ENCODE measurements at places on chromosomes 2 and 18.
A peak's percentile ranks its signal among the peaks of the same experiment; 100 is the strongest.

- DNase-seq: no peak
Observed at GRCh38 chr2:60292242-60292641, 261.2 kb downstream of the BCL11A start.

DNA sequence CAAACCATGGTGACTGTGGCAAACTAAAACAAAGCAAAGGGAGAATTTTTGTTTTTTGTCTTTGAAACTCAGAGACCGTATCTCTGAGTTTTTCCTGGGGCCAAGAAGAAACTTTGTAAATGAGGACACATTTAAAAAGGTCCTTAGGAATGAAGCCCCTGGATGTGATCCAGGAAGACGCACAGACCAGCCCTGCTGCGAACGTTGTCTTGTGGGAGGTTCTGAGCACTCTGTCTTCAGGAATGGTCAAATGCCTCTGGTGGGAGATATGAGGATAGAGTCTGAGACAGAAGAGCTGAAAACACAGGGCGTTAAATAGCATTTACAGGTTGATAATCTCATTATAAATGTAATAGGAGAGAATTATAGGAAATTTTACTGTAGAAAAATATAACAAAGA is 893.5 kb upstream of the KLHL29 start:
- DNase-seq: no peak

- DNase-seq: no peak
Observed at GRCh38 chr18:41789001-41789400, 166.0 kb upstream of the PIK3C3 start.

DNA sequence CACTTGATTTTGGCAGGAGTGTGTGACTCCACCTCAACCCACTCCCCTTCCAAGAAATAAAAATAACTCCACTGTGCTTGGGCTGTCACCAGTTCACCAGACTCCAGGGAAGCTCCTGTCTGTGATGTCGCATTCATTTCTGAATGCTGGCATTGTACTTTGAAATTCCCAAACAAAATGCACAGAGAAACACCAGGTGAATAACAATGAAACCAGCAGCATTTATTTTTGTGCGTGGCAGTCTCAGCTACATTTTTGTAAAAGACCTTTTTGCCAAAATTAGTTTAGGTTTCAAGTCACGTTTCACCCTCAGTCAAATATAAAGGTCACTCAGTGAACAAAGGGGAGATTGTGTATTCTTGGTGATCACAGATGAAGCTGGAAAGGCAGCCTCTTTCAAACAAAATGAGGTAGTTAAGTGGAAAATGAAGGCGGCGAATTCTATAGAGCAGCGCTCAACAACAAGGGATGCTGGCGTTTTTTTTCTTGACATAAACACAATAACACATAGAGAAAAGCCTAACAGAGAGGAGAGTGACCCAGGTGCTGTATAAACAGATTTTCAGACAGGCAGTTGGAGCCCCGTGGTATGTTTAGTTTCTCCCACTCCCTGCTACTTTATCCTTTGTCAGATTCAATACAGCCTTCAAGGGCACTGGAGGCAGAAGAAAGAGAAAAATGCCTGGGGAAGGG is 210.3 kb upstream of the GCFC2 start:
- DNase-seq: no peak

GRCh38 chr18:59096098-59096789 is 43.4 kb upstream of the SEC11C start:
- peak; percentile 90 for DNase-seq

DNA sequence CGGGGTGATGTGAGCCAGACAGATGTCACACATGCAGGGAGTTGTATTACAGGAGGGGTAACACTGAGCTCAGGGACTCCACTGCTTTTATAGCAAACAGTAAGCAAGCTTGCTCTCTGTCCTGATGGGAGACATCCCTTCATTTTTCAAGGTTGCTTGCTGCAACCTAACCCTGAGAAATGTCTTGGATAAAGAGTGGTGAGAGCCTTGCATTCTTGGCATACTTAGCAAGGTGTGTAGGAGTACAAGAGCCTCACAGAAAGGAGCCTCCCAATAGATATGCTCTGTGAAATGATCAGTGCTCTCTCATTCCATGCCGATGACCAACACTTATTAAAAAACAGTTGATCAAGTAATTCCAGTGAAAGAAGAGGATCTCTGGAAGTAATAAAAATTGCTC is 8.1 kb downstream of the PFN4 start:
- no peak for DNase-seq

DNA sequence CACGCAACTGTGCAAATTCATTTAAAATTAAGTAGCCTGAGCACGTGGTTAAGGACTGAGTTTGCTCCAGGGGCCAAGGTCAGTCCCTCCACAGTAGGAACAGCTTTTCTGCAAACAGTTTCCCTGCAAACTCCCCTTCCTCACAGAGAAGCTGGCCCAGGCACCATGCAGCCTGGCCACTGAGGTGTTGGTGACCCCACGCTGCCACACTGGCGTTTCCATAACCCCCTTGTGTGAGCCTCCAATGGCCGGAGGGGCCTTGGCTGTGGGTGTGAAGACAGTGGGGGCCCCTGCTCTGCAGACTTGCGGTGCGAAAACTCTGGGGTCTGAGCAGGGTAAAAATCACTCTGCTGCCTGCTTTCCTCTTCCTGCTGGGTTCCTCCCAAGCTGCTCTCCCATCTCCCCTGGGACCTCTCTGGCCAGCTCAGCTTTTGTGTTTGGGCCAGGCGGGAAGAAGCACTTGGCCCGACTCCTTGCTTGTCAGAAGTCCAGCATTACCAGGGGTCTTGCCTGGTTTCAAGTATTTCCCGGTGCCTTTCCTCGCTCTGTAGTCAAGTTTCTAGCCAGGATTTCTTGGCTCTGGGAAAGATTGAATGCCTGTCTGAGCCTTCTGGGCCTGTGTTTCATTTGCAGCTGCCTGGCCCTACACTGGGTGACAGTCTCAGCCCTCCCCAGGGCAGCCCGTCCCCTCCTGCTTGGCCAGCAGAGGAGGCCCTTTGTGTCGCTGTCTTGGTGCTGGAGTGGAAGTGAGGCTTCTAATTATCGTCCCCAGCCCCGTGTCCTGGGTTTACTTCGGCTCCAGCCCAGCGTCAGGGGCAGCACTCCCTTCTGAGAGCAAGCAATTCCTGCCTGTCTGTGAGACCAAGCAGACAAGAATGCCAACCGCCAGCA is 131.4 kb upstream of the SLC1A4 start:
- no peak for DNase-seq

GRCh38 chr2:8693157-8693821 is 11.4 kb downstream of the ID2 start:
- no peak for DNase-seq

DNA sequence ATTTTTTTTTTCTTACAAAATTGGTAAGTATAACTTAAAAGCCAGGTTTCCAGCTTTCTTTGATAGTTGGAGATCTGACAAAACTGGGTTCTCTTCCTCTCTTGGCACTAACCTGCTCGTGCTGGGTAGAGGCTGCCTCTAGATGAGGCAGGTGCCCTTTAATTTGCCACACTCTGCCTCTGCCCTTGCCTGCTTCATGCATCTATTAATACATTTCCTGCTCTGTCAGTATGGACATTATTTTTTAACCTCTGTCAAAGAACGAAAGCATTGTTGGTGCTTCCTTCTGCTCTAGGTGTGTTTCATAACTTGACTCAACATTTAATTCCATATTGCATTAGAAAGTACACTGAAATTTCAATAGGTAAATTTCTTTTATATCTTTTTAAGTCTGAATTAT is 490.7 kb upstream of the ZEB2 start:
- no peak for DNase-seq

- DNase-seq: no peak
Observed at GRCh38 chr2:237492137-237492890, 5.3 kb downstream of the MLPH start.

- no peak for DNase-seq
Observed at GRCh38 chr2:151423760-151424159, 14.1 kb downstream of the RIF1 start.

GRCh38 chr18:74114116-74114515 is 33.5 kb downstream of the FBXO15 start:
- no peak for DNase-seq

DNA sequence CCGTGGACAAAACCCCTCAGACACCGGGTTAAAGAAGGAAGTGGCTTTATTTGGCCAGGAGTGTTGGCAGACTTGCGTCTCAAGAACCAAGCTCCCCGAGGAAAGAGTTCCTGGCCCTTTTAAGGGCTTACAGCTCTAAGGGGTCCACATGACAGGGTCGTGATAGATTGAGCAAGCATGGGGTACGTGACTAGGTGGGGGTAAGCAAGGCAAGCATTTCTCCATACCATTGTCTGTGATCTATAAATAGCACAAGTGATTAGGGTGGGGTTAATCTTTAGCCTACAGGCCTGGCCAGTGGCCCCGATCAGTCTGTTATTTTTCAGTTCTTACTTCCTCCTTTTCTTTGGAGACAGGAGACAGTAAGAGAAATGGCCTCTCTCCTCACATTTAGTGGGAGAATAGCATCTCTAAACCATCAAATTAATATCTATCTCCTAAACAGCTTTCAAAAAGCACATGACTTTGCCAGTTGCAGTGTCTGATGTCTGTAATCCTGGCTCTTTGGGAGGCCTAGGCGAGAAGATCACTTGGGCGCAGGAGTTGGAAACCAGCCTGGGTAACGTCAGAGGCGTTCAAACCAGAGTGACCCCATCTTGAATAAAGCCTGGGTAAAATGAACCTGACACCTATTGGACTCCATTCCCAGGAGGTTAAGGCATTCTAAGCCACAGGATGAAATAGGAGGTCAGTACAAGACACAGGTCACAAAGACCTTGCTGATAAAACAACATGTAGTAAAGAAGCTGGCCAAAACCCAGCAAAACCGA is 18.3 kb upstream of the CNOT11 start:
- no peak for DNase-seq

DNA sequence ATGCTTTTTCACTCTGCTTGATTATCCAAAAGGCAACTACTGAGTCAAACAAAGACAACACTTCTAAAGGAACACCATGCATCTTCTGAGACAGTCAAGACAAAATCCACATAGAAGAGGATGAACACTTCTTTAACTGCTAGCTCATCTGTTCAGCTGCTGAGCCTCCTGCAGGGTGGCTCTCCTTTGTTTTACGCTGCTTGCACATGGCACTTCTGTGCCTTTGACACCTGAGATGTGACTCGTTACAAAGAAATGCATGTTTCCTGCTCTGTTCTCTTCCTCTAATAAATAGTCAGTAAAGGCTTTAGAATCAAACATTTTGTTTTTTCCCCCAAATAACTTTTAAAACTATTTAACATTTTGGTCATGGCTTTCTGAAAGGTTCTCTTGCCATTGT is 1129.4 kb downstream of the TDRD15 start:
- DNase-seq: no peak

GRCh38 chr2:140905083-140905781 is 1225.6 kb downstream of the LRP1B start:
- DNase-seq: no peak

GRCh38 chr2:216634370-216635148 is 1.3 kb downstream of the IGFBP2 start:
- DNase-seq: no peak

- peak; percentile 61 for DNase-seq
Observed at GRCh38 chr2:160820691-160821090, 327.1 kb upstream of the RBMS1 start.

DNA sequence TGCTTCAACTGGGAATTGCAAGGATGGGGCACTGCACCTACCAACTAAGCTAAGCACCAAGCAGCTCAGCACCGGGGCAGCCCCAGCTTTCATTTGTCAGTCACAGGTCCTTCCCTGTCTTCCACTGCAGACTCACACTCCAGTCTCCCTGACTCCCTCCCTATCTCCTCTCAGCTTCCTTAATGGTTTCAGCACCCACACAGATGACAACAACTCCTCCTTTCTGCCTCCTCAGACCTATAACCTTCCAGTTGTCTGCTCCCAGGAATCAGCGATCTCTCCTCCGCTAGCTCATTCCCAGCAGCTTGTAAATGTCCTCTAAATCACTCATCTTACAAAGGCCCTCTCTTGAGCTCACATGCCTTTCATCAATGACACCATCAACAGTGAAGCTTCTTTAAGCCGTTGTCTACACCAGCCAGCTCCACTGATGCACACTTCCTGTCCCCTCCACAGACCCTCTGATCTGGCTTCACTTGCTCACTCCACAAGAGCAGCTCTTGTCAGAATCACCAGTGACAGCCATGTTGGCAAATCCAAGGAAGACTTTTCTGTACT is 32.1 kb downstream of the CLASP1 start:
- no peak for DNase-seq

DNA sequence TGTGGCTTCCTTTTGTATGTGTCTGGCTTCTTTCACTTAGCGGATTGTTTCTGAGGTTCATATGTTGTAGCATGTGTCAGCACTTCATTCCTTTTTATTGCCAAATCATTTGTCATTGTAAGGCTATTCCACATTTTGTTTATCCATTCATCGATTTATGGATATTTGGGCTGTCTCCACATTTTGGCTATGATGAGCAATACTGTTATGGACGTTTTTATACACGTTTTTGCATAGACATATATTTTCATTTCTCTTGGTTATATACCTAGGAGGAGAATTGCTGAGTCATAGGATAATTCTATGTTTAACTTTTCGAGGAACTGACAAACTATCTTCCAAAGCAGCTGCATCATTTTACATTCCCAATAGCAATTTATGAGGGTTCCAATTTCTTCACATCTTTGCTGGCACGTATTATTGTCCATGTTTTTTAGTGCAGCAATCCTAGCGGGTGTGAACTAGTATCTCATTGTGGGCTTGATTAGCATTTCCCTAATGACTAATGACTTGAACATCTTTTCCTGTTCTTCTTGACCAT is 48.1 kb upstream of the TBC1D8 start:
- DNase-seq: no peak

- no peak for DNase-seq
Observed at GRCh38 chr2:7094231-7094741, 177.1 kb downstream of the RNF144A start.

DNA sequence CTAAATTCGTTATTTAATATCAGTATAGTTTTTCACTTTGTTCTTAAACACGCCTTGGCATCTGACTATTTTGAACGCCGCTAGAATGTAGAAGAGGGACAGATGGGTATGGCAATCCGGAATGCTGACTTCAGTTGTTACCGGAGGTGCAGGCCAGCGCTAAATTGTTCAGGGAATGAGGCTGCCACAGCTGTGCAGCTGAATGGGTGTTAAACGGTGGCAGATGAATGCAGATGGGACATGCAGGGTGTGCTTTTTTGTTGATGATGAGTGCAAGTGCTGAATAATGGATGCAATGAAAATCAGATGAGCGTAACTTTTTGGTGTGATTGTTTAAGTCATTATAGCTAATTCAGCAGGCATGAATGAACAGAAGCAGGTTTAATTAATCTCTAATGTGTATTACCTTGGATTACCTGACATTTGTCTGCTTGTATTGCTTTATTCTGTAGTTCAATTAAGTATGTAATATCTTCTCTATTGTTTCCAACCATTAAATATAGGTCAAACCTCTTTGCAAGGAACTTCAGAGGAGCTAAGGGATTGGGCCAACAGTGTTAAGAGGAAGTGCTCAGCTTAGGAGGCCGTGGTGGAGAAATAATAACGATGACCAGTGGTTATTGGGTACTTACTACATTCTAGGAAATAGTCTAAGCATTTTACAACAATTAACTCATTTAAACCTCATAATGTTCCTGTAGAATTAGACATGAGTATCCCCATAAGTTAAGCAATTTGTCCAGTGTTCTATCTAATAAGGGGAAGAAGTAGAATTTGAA is 11.9 kb upstream of the CREG2 start:
- DNase-seq: no peak

- DNase-seq: no peak
Observed at GRCh38 chr2:144501118-144501517, 18.8 kb downstream of the ZEB2 start.
